ENCODE measurements at places on chromosomes 3 and 15.

GRCh38 chr3:104359546-104359945 is 1007.2 kb upstream of the ALCAM start:
- no peak for DNase-seq

DNA sequence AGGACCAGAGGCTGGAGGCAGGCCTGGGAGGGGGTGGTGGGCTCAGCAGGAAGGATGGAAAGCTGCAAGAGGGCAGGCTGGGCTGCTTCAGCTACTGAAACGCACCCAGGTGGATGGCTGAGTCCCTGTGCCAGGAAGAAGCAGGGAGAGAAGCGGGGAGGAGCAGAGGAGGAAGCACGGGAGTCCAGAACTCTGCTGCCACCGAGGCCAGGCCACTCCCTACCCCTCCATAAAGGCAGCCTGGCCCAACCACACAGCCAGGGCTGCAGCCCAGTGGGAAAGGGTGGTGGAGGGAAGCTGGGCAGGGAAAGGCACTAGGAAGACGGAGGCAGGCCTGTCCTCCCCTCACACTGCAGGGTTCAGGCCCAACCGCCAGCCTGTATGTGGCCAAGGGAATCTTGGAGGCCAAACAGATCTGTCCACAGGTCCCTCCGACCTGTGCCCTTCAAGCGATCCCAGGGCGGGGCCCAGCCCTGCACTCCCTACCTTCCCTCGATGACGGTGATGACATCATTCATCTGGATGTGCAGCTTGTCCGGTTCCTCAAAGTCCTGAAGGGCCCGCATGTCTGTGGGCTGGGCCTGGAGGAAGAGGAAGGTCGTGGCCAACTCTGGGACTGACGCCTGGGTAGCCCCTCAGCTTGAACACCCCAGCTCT is 30.5 kb downstream of the TNK2 start:
- DNase-seq = no peak

GRCh38 chr3:139199421-139200010 is 144.3 kb upstream of the MRPS22 start:
- DNase-seq = no peak

DNA sequence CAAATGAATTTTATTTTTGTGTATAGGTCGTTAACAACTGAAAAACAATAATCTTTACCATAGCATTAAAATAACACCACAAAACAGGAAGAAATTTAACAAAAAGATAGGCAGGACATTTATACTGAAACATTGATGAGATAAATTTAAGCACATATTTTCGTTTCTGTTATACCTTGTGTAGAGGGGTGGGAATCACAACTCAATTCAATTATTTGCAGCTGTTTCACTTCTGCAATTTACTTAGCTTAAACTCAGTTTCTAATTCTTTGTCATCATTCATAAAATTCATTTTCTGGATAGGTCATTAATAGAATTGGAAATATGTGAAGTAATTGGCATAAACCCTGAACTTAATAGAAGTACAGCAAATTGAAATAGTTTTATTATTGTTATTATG is 42.3 kb downstream of the TP63 start:
- no peak for DNase-seq

DNA sequence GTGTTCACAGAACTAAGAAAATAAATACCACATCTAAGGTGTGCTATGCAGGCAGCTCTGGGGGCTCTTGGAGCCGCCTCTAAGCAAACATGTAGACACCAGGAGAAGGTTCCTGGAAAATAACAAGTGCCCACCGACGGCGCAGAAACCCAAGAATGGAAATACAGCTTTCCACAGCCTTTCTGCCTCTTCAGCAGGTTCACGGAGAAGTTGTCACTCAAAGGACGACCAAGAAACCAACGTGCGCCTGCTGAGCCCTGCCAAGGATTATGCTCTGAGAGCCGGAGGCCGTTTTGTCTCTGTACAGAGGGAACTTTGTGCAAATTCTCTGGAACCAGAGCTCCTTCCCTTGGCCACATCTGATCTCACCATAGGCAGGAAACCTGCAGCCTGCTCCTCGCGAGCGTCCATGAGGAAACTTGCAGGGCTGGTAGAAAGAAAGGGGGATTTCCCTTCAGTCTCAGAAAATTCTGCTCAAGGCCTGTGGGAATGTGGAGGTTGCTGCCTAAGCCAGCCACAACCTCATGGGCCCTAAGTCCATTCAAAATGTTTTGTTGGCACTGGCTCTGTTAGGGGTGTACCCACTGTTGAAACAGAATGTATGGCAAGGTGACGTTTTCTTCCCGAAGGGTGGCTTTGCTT is 40.6 kb upstream of the ETV5 start:
- DNase-seq = no peak

DNA sequence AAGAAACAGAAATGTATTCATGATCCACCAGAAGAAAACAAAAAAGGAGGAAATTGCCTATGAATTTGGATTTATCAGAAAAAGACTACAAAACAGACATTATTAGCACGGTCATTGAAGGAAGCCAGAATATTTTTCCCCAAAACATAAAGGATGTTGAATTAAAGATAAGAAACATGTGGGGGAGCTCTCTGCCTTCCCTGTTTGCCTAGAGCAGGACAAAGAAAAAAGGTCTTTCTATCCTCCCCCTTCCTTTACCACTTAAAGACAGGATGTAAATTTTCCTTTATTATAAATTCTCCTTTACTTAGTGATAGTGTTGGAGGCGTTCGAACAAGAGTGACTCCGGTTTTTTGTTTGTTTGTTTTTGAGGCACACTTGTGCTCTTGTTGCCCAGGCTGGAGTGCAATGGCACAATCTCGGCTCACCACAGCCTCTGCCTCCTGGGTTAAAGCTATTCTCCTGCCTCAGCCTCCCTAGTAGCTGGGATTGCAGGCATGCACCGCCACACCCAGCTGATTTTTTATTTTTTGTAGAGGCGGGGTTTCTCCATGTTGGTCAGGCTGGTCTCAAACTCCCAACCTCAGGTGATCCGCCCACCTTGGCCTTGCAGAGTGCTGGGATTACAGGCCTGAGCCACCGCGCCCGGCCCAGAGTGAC is 14.9 kb upstream of the RPN1 start:
- no peak for DNase-seq

- DNase-seq = no peak
Observed at GRCh38 chr3:178526291-178526690, 9.9 kb upstream of the KCNMB2 start.

- DNase-seq = no peak
Observed at GRCh38 chr3:18438586-18438985, 13.4 kb upstream of the SATB1 start.

- no peak for DNase-seq
Observed at GRCh38 chr3:37136067-37136466, 38.3 kb downstream of the LRRFIP2 start.

DNA sequence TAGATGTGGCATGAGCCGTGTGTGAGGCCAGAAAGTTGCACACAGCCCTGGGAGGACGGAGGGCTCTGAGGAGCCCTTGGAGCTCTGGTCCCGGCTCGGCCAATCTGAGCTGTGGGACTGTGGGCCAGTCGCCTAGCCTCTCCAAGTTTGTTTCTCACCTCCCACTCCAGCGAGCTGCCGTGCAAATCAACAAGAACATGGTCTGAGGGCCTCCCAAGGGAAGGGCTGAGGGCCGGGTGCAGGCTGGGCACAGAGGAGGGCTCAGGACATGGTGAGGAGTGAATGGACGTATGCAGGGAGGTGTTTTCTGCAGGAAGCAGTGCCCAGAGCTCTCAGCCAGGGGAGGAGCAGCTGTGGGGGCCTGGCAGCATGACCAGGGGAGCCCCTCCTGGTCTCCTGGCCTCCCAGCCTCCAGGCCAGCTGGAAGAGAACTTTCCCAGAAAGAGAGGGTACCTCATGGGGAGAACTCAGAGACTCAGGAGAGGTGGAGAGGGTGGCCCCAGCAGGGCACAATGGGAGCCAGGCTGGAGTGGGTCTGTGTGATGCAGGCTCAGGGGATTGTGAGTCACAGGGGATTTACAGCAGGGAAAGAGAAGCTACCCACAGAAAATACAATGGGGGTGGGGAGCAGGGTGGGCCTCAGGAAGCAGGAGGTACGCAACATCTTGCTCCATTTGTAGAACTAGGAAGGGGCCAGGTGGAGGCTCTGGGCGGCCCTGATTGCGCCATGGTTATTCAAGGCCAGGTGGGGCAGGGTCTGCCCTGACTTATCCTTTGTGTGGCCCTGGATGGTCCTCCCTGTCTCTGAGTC is 24.8 kb downstream of the PSTPIP1 start:
- no peak for DNase-seq

DNA sequence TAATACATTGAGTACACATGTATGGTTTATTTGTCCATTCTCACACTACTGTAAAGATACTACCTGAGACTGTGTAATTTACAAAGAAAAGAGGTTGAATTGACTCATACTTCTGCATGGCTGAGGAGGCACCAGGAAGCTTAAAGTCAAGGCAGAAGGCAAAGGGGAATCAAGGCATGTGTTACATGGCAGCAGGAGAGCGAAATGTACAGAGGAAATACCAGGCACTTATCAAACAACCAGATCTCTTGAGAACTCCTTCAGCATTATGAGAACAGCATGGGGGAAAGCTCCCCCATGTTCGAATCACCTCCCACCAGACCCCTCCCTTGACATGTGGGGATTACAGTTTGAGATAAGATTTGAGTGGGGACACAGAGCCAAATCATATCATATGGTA is 666.3 kb downstream of the ZBBX start:
- no peak for DNase-seq

- no peak for DNase-seq
Observed at GRCh38 chr15:48924528-48925393, 39.0 kb downstream of the SHC4 start.

Measured in NCI-H1092 (cell line).